Muscle of leg (tissue), 16 donors: ENCODE measurements at places on chromosomes 1 and 21. TPM values are rescaled to one million over a fixed set of nuclear protein-coding genes. Genes with fewer than 3 reads are reported as not detected.
A peak's percentile ranks its signal among the peaks of the same experiment; 100 is the strongest.

CASQ1 gene
- total RNA-seq: 827 TPM

CELA3A gene
- not detected for total RNA-seq

PLEKHN1 gene
- total RNA-seq: not detected

RAB7B gene
- 10.6 TPM for total RNA-seq

DNA sequence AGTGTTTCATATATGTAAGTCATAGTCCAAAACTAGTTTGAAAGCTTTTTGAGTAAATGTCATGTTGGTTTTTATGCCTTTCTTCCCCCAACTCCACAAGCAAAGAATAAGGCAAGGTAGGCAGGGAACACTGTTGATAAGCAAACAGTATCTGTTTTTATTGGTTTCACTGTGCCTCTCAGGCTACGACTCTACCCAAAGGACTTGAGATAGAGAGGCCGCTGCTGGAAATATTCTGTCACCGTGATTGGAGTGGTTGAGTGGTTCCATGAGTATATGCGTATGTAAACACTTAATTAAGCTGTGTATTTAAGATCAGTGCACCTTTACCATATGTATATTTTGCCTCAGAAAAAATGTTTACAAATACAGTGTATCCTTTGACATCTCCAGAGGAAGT is 138.1 kb upstream of the KIF26B start:
- no peak for DNase-seq

DNA sequence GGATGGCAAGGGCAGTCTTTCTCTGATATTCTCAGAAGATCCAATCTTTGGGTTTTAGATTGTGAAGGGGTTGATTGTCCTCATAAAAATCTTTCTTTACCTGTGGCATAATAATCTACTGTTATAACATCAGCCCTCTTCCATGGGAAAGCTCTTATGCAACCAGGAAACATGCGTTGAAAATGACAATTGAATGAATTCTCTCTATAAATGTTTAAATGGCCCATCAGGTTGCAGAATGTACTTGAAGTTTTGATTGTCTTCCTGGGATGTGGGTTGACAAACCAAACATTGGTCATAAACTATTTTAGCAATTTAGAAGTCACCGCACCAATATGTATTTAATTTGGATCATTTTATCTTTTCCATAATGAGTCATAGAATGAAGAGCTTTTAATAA is 31.7 kb upstream of the ITLN1 start:
- DNase-seq: no peak

DNA sequence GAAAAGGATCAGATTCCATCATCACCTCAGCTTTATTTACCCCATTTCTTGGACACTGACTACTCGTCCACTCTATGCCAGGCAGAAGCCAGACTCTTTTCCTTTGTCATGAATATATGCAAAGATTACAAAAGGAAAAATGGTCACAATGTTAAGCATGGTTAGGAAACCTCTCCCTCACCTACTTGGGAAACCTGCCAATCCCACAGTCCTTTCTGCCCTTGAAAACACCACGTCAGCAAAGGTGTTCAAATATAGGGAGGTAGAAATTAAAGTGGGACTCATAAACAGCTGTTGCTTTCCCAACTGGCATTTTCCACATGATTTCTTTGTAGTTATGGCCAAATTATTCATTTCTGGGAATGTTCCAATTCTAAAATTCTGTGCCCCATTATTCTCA is 16.2 kb upstream of the ATP13A2 start:
- no peak for DNase-seq

GRCh38 chr1:56052041-56052440 is 527.3 kb downstream of the PLPP3 start:
- DNase-seq: no peak

- no peak for DNase-seq
Observed at GRCh38 chr1:7252411-7253117, 467.3 kb downstream of the CAMTA1 start.

- DNase-seq: no peak
Observed at GRCh38 chr1:58340185-58340584, 206.3 kb downstream of the OMA1 start.

DNA sequence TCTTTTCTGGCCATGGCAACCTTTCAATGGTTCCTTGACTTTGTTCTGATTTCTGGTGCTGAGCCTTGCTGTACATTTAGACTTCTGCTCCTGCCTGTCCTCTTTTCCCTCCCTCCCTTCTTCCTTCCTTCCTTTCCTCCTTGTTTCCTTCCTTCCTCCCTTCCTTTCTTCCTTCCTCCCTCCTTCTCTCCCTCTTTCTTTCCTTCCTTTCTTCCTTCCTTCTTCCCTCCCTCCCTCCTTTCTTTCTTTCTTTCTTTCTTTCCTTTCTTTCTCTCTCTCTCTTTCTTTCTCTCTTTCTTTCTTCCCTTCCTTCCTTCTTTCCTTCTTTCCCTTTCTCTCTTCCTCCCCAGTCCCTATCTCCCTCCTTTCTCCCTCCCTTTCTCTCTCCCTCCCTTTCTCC is 10.4 kb upstream of the IGSF21 start:
- DNase-seq: no peak

DNA sequence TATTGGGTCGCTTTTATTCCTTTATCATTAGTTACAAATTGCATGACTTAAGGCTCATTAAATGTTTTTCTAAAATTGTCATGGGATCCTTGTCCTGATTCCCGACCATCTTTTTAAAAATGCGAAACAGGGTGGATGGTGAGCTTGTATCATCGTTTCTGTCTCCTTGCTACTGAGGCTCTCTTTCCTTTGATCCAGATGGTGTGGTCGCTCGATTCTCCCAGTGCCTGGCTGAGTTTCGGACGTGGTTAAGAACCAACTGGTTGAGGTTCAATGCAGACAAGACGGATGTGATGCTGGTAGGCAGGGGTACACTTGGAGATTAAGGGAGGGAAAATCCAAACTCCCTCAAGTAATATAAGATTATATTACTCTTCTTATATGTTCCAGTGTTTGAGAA is 1.2 kb downstream of the MIER1 start:
- peak; percentile 9 for DNase-seq

DNA sequence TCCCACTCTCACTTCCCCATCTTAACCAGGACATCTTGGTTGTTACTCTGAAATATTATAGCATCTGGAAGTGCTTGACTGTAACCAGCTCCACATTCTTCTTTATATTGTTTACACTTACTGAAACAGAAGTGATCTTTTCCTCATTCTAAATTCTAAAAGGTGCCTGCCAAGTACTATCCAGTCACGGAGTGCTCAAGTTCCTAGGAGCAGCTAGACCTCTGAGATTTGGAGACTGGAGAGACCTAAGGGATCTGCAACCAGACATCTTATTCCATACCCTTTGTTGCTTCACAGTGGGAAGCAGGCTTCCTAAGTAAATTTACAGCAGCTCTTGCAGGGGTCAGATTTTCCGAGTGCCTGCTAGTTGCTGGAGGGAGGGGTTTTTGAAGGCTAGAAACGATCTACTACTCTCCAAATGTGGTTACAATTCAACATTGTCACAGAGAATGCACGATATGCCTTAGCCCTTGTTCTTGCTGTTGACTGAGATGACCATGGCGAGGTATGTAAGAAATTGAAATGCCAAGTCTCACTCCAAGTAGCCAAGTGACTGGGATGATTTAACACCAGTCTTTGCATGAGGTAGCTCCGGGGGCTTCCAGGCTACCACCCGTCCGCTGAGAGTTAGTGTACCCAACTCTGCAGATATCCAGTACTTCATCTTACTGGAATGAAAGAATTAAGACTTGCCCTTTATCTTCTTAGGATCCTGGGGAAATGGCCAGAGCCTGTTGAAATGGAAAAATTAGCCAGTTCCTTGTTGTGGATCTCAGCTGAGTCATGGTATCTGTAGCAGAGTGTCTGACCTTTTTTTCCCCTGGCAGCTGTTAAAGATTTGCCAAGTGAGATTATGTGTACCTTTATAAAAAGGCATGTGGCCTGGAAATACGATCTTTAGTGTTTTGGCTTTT is 150.8 kb downstream of the MAST2 start:
- DNase-seq: peak; percentile 56

- DNase-seq: peak; percentile 42
Observed at GRCh38 chr1:108708691-108709660, 3.7 kb upstream of the FNDC7 start.
